ENCODE measurements at places on chromosomes 7 and 10.

DNA sequence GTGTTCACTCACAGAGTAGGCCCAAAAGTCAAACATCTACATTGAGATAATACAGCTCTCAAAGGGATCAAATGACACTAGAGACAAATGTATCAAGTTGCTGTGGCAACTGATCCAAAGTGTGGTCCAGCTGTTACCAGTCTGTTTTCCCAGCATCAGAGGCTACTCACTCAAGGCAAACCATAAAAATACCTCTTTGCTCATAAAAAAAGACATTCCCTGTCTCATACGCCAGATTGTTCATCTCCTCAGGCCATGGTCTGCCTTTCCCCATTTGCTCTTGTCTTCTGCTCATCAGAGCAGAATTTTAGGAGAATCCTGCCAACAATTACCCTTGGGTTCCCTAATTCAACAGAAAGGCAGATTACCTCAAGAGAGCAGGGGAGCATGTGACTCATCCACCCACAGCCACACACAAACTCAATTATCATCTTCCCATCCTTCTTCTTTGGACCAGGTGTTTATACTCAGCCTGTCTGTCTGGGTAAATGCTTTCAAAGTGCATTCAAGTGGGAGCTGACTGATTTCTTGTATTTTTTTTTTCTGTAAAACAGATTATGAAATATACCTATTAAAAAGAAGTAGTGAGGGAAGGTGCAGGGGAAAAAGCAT, 226.5 kb upstream of the HPS1 start:
- no peak for DNase-seq

DNA sequence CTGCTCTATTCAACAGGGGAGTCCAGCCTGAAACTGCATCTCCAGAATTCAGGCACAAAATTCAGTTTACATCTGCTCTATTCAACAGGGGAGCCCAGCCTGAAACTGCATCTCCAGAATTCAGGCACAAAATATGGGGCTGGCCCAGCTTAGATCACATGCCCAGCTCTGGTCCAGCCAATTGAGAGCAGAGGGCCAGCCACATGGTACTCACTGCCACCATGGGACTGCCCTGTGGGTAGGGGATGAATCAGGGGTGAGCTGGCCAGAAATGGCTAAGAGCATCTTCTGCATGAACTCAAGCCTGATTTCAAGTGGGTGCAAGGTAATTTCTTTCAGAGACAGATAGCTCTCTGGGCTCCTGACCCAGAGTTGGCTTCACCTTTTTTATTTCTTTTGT, 156.6 kb upstream of the LYZL2 start:
- DNase-seq = no peak

DNA sequence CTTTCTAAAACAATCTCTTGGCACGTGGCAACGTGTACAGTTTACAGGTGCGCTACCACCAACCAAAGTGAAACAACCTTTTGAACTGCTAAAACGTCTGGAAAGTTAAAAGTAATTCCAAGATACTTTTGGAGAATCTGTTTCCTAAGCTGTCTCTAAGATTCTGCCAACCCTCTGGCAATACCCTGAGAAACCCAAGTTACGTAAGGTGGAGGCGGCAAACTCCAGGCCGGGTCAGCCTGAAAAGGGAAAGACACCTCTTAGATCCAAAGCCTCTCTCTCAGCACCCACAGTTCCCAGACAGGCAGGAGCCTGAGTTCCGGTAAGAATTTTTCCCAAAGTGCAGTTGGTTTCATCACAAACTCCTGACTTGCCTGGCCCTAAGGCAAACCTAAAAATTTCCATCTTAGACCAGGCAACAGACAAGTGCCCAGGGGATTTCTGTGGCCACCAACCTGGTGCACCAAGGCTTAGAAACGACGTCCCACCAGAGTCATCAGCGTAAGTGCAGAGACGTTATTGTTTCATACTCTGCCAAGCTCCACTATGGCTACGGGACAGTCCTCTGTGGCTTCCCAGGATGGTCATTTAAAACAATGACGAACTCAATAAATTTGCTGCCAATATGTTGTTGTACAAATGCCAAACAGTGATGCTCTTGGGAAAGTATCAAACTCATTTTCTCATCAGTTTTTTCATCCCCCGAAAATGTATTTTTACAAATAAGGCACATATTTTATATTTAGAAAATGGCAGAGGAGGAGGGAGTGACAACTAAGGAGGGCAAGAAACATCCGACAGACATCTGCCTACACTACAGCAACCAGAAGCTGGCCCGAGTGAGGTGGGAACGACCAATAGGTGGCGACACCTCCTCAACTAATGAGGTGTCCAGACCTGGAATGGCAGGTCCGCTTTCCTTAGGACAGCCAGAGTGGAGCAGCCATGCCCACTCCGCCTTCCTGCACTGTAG, 205.8 kb upstream of the FRMD4A start:
- peak; percentile 45 for DNase-seq

DNA sequence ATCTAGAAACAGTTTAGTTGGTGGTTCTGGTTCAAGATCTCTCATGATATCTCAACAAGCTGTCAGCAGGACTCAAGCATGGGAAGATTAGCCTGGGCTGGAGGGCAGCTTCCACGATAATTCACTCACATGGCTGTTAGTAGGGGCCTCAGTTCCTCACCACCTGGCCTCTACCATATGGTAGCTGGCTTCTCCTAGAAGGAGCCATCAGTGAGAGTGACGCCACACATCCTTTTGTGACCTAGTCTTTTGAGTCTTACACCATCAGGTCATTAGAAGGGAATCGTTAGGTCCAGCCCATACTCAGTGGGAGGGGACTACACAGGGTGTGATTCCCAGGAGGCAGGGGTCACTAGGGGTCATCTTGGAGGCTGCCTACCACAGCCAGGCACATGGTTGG, 239.3 kb upstream of the PLPP4 start:
- no peak for DNase-seq

GRCh38 chr10:38007991-38008390, 2.5 kb upstream of the ZNF33A start:
- no peak for DNase-seq

DNA sequence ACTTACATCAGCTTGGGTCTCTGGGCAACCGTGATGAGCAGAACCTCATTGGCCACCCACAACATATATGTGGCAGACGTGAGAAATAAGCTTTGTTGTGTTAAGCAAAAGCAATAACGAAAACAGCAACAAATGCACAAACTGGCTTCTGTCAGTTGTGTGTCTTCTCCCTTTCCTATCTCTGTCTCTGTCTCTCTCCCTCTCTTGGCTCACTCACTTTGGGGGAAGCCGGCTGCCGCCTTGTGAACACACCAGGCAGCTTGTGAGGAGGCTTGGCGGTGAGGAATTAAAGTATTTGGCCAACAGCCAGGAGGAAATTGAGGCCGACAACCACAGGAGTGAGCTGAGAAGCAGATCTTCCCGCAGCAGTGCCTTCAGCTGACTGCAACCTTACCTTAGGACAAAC, 21.9 kb upstream of the CDCA7L start:
- no peak for DNase-seq

DNA sequence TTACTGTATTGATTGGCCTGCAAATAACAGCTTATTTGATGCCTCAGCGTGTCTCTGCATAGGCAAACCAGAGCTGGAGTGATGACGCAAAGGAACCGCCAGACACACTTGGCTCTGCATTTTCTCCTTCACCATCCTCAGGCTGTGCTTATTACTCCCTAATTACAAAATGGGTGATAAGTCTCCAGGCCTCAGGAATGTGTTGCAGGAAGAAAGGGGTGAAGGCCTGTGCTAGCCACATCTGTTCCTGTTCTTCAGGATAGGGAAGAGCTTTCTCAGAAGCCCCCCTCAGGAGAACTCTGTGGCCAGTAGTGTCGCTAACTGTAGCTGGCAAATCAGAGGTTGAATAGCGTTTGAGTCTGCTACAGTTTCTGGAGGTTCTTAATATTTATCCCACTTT, 5.1 kb downstream of the TDRD1 start:
- DNase-seq = no peak

GRCh38 chr7:5477723-5478531, 54.3 kb upstream of the TNRC18 start:
- DNase-seq = no peak

DNA sequence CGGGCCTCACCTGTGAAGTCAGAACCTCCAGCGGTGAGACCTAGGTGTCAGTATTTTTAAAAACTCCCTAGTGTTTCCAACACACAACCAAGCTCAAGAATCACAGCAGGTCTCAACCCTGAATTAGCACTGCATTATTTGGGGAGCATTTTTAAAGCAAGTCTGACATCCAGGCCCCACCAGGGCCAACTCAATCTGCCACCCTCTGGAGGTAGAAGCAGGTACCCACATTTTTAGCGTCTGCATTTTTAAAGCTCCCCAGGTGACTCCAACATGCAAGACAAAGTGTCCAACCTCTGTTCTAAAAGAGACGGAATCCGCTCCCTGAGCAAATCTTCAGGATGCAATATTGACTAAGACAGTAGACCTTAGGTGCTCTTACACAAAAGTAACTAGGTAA, 225.7 kb downstream of the TNS3 start:
- DNase-seq = no peak

- no peak for DNase-seq
Observed at GRCh38 chr7:94391726-94392392, 2.8 kb upstream of the COL1A2 start.
